ENCODE measurements at places on chromosomes 5 and 9. TPM values are rescaled to one million over a fixed set of nuclear protein-coding genes. Genes with fewer than 3 reads are reported as not detected.

The TAF9 gene
- total RNA-seq, result 38.9 TPM

GRCh38 chr5:133706506-133707430 lies 94.4 kb upstream of the FSTL4 start:
- no peak overlapping the region for H3K4me3 ChIP-seq
- no peak overlapping the region for H3K27ac ChIP-seq
- H3K4me1 ChIP-seq, result no peaks in the 10 kb centered on the region
- peaks cover 7% of the 10 kb centered on the region for H3K27me3 ChIP-seq
- H3K36me3 ChIP-seq, result no peaks in the 10 kb centered on the region

DNA sequence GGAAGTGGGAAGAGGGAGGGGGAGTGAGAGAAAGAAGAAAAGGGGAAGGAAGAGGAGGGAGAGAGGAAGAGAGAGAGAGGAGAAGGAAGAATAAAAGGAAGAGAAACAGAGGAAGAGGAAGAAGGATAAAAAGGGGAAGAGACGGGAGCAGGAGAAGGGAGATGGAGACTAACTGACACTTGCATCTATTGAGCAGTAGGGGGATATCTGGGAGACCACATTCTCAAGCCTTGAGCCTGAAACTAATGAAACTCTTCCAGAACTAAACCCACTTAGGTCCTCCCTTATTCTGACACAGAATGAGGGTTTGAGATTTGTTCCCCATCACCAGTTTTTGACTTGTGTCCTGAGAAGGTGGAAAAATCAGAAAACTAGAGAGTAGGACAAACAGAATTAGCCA lies 533.3 kb downstream of the CDH12 start:
- no peaks in the 10 kb centered on the region for H3K27me3 ChIP-seq
- H3K4me3 ChIP-seq, result no peak overlapping the region
- DNase-seq, result no peak
- H3K36me3 ChIP-seq, result peaks cover 5% of the 10 kb centered on the region
- no peaks in the 10 kb centered on the region for H3K4me1 ChIP-seq

The SPINK4 gene
- not detected for total RNA-seq

DNA sequence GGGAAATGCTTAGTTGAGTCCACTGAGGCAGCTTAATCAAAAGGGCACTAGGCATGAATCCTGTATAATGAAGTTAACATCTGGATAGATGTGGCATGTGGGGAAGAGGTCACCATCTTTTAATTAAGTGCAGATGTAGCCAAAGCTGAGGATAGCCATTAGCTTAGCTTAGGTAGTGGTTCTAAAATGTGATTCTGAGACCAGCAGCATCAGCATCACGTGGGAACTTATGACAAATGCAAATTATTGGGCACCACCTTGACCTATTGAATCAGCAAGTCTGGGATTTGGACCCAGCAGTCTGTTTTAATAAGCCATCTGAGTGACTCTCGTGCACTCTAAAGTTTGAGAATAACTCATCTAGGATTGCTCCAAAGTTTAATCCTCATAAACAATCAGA lies 63.8 kb downstream of the SNCAIP start:
- no peak for DNase-seq
- H3K27ac ChIP-seq, result no peak overlapping the region
- no peak overlapping the region for H3K4me3 ChIP-seq
- H3K4me1 ChIP-seq, result no peaks in the 10 kb centered on the region

- peaks cover 7% of the 10 kb centered on the region for H3K4me1 ChIP-seq
- H3K36me3 ChIP-seq, result no peaks in the 10 kb centered on the region
- peaks cover 12% of the 10 kb centered on the region for H3K27me3 ChIP-seq
- no peak overlapping the region for H3K27ac ChIP-seq
- no peak for DNase-seq
Measured at GRCh38 chr5:68754536-68754935, 339.3 kb upstream of the SLC30A5 start.

- H3K36me3 ChIP-seq, result no peaks in the 10 kb centered on the region
- peaks cover 11% of the 10 kb centered on the region for H3K27me3 ChIP-seq
- no peak overlapping the region for H3K27ac ChIP-seq
- H3K4me3 ChIP-seq, result no peak overlapping the region
- DNase-seq, result no peak
Measured at GRCh38 chr5:128216860-128217531, 133.4 kb downstream of the SLC12A2 start.

The ROPN1L gene
- total RNA-seq, result 0.57 TPM

The C9orf153 gene
- total RNA-seq, result 0.43 TPM

The DBH gene
- not detected for total RNA-seq

DNA sequence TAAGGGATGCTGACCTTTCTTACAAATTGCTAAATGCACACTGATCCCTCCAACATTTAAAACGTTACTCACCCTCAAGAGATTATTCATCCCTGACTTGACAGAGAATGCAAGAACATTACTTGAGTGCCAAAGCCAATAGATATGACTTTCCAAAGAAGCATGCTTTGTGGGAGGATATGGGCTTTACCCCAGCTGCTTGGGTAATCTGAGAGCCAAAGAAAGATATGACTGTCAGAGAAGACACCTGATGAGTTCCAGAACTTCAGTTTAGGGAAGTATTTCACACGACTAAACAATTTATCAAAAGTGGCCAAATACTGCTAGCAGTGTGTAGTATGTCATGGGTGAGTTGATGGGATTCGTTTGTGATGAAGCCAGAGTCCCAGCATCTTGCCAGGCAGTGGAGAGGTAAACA lies 7.4 kb upstream of the SPDL1 start:
- H3K27ac ChIP-seq, result no peak overlapping the region
- H3K36me3 ChIP-seq, result no peaks in the 10 kb centered on the region
- DNase-seq, result no peak

The CATSPER3 gene
- 0.52 TPM for total RNA-seq

DNA sequence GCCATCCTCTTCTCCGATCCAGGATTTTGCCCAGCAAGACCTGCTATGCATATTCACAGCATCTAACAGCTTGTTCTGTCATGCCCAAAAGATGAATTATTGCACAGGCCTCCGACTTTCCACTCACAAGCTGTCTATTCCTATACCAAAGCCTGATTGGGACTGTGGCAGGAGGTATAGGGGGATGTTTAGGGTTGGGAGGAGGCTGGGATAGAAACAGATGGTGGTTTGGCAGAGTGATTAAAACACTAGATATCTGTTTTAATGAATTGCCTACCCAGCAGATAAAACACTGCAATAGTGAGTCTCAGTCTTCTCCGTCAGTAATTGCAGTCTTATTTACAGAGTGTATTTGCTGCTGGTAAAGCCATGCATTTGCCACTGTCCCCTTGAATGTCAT lies 215.3 kb downstream of the TLR4 start:
- no peaks in the 10 kb centered on the region for H3K4me1 ChIP-seq
- no peaks in the 10 kb centered on the region for H3K36me3 ChIP-seq
- H3K27me3 ChIP-seq, result peaks cover 26% of the 10 kb centered on the region
- DNase-seq, result no peak
- no peak overlapping the region for H3K27ac ChIP-seq
- no peak overlapping the region for H3K4me3 ChIP-seq

GRCh38 chr5:66795682-66796081 lies 199.5 kb downstream of the MAST4 start:
- H3K27me3 ChIP-seq, result peaks cover 61% of the 10 kb centered on the region
- H3K4me1 ChIP-seq, result no peaks in the 10 kb centered on the region

The ZFR gene
- 58.2 TPM for total RNA-seq

- no peaks in the 10 kb centered on the region for H3K36me3 ChIP-seq
- no peaks in the 10 kb centered on the region for H3K4me1 ChIP-seq
- no peaks in the 10 kb centered on the region for H3K27me3 ChIP-seq
- DNase-seq, result no peak
- no peak overlapping the region for H3K27ac ChIP-seq
- no peak overlapping the region for H3K4me3 ChIP-seq
Measured at GRCh38 chr5:17799521-17799920, 165.3 kb downstream of the TAF11L14 start.

DNA sequence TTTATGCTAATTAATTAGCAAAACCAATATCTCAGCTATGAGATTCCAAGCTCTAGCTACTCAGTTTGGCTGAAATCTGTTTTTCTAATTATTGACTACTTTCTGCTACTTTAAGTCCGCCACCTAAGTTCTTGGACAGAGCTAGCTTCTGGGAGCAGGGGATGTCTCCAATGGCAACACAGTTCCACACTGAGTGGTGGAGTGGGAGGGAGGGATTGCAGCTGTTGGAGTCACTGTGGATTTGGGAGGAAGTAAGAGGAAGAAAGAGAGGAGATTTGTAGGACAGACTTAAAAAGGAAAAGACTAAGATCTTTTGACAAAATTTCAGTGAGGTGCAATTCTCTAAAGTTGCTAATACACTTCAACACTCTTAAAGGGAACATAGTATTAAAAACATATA lies 450.8 kb downstream of the NFIB start:
- no peak for DNase-seq
- H3K27ac ChIP-seq, result no peak overlapping the region
- H3K4me3 ChIP-seq, result no peak overlapping the region
- H3K4me1 ChIP-seq, result no peaks in the 10 kb centered on the region
- H3K36me3 ChIP-seq, result no peaks in the 10 kb centered on the region

- H3K4me3 ChIP-seq, result peak overlapping the region; percentile 73
- H3K36me3 ChIP-seq, result peaks cover 15% of the 10 kb centered on the region
- H3K27ac ChIP-seq, result peak overlapping the region; percentile 99
- peak; percentile 80 for DNase-seq
- H3K27me3 ChIP-seq, result no peaks in the 10 kb centered on the region
Measured at GRCh38 chr9:91156451-91157234, 205.1 kb downstream of the AUH start.

GRCh38 chr9:94824913-94825610 lies 98.6 kb downstream of the AOPEP start:
- peaks cover 17% of the 10 kb centered on the region for H3K4me1 ChIP-seq
- H3K4me3 ChIP-seq, result no peak overlapping the region
- DNase-seq, result no peak
- no peaks in the 10 kb centered on the region for H3K27me3 ChIP-seq
- H3K27ac ChIP-seq, result no peak overlapping the region

The NEUROG1 gene
- total RNA-seq, result not detected

GRCh38 chr5:120256376-120256775 lies 207.7 kb upstream of the PRR16 start:
- H3K27me3 ChIP-seq, result no peaks in the 10 kb centered on the region
- H3K36me3 ChIP-seq, result no peaks in the 10 kb centered on the region

DNA sequence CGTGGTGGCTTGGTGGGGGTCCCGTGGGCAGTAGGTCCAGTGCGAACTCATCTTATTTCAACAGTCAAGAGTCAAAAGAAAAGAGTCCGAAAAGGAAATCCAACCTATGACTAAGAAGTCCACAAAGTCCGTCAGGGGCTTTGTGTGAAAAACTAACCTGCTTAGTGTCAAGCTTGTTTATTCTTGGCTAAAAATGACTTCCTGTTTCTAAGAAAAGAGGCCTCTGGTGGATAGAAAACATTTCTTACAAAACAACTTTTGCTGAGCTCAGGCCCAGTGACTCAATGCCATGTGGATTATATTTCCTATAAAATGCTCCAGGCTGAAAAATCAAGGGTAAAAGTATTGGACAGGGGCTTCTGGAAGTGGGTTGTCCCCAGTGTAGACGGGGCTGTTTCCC lies 105.9 kb downstream of the GADD45G start:
- peak overlapping the region; percentile 77 for H3K27ac ChIP-seq
- no peak for DNase-seq
- H3K4me3 ChIP-seq, result peak overlapping the region; percentile 38

GRCh38 chr5:172123269-172123692 lies 64.7 kb downstream of the STK10 start:
- DNase-seq, result peak; percentile 34
- no peak overlapping the region for H3K4me3 ChIP-seq
- H3K36me3 ChIP-seq, result peaks cover 11% of the 10 kb centered on the region
- H3K4me1 ChIP-seq, result peaks cover 55% of the 10 kb centered on the region
- no peaks in the 10 kb centered on the region for H3K27me3 ChIP-seq
- H3K27ac ChIP-seq, result peak overlapping the region; percentile 69

- H3K4me1 ChIP-seq, result no peaks in the 10 kb centered on the region
- no peaks in the 10 kb centered on the region for H3K27me3 ChIP-seq
- no peak overlapping the region for H3K27ac ChIP-seq
- DNase-seq, result no peak
Measured at GRCh38 chr5:87829217-87829551, 416.5 kb upstream of the CCNH start.

DNA sequence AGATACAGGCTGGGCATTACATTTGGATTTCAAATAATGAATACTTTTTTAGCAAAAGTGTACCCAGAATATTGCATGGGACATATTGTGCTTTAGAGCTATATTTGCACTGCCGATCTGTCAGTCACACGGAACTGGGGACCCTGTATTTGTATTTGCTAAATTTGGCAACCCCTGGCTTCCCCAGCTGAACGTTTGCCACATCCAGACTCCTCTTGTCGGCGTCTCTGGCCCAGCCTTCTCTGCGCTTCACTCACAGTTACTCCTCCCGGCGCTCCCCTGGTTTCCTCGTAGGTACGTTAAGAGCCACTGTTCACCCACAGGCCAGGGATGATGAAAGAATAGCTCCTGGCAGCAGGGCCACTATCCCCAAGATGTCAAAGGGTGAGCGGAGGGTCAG lies 58.7 kb downstream of the NSUN2 start:
- no peaks in the 10 kb centered on the region for H3K36me3 ChIP-seq
- no peak overlapping the region for H3K27ac ChIP-seq
- no peak for DNase-seq
- H3K4me3 ChIP-seq, result no peak overlapping the region

GRCh38 chr5:42089705-42090104 lies 164.6 kb downstream of the FBXO4 start:
- no peak overlapping the region for H3K27ac ChIP-seq
- no peaks in the 10 kb centered on the region for H3K36me3 ChIP-seq
- no peak overlapping the region for H3K4me3 ChIP-seq
- no peaks in the 10 kb centered on the region for H3K27me3 ChIP-seq
- no peaks in the 10 kb centered on the region for H3K4me1 ChIP-seq

DNA sequence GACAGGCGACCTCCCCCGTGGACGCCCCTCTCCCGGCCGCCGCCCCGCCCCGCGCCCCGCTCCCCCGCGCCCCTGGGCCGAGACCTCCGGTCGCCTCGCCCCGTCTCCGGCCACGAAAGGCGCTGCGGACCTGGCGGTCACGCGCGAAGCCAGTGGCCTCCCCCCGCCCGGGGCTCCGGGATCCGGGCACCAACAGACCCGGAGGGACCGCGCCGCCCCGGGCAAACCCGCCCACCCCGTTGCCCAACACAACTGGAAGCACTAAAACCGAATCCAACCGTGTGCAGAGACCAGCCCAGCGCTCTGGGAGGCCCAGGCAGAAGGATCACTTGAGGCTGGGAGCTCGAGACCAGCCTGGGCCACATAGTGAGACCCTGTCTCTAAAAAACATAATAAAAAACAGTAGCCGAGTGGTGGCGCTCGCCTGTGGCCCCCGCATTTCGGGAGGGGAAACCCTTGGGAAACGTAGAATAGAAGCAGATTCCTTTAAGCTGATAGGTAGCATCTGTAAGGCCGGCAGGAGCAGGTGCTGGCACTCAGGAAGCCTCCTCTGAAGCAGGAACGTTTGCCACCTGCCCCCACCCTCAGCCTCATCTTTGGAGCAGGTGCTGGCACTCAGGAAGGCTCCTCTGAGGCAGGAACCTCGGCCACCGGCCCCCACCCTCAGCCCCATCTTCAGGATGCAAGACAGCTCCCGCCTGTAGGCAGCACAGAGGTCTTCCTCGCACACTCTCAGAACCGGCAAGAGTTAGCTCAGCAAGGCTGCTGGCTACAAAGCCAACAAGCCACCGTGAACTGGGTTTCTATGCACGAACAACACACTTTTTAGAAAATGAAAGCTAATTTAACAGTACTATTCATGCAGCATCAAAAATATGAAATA lies 4.6 kb upstream of the SLC9A3 start:
- no peak overlapping the region for H3K27ac ChIP-seq
- H3K36me3 ChIP-seq, result no peaks in the 10 kb centered on the region
- DNase-seq, result no peak
- peak overlapping the region; percentile 22 for H3K4me3 ChIP-seq
- H3K4me1 ChIP-seq, result peaks cover 26% of the 10 kb centered on the region

Measured in natural killer cell treated with Interleukin-12 subunit alpha and Interleukin-12 subunit beta and Interleukin-15 and Interleukin-18, amount 100 ng/mL, for 72 hours (primary cell).